CD4-positive, alpha-beta T cell treated with Interleukin-15 for 1 hour (primary cell): ENCODE measurements at places on chromosomes 2 and 18.

DNA sequence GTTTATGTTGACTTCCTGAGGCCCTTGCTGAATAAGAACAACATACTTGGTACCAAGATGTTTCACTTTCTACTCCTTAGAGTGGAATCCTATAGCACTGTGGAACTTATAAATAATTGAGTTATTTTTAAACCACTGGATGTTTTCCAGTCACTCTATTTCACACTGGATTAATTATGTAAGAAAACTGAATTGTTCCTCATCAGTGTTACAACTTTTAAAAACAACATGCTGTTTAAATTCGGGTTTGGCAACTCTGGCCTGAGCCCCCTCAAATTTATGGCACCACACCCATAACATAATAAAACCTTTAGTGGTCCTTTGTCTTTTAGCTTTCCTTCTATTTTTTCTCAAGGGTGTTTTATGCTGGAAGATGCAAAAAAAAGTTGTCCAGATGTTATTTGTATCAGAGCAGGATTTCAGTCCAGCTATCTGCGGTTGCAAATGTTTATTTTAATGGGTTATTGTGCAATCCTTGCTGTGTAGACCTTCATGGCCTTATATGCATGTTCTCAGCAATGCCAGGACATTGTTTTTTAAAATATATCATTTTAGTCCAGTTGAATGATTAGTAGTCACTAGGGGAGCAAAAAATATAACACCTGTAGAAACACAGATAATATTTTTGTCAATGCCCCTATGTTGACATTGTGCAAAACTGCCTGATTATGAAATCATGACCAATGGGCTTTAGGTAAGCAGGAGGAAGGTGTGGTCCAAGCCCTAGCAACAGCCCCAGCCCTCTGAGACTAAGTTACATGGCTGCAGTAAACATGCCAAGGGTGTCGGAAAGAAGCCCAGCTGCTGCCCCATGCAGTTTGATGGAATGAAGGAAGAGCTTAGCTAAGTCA is 638.0 kb upstream of the ZEB2 start:
- DNase-seq = no peak

GRCh38 chr2:235557903-235558302 is 64.1 kb downstream of the AGAP1 start:
- DNase-seq = no peak

DNA sequence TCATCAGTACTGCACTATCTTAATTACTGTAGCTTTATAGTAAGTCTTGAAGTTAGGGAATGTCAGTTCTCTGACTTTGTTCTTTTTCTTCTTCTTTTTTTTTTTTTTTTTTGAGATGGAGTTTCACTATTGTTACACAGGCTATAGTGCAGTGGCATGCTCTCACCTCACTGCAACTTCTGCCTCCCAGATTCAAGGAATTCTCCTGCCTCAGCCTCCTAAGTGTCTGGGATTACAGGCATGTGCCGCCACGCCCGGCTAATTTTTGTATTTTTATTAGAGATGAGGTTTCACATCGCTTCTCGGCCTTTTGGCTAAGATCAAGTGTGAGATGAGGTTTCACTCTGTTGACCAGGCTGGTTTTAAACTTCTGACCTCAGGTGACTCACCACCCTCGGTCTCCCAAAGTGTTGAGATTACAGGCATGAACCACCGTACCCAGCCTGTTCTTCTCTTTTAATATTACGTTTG is 41.9 kb upstream of the TANC1 start:
- DNase-seq = no peak

DNA sequence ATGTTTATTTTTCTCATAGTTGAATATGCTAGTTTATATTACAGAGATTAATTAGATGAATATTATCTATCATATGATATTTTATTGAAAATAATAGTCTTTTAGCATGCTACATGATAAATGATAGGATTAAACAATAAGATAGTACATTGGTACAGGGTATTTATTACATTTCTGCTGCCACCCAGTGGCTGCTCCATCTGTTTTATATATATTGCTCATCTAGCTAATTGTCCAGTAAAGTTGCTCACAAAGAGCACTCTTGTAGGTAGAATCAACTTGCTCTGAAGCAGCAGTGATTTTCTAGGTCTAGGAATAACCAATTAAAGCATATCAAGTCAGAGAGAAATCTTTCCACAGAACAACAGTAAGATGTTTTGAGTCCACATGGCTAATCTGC is 183.3 kb downstream of the ASXL3 start:
- DNase-seq = no peak

- no peak for DNase-seq
Observed at GRCh38 chr2:176039375-176039774, 37.3 kb upstream of the LNPK start.

DNA sequence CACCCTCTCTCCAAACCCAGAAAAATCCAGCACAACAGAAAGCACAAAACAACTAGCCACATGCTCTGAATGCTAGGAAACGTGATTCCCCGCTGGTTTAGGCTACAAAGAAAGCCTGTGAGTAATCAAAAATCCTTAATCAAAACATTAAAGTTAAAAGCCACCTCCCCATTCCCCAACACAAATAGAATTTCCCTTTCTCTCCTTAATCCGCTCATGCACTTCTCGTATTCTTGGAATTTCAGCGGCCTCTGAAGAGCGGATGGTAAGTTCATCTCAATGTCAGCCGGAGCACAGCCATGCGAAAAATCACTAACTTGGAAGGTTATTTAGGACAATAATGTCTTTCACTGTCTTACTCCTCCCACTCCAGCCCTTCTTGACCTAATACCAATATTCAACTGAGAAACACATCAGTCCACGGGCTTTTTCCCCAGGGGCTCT is 126.7 kb downstream of the OSBPL1A start:
- no peak for DNase-seq

DNA sequence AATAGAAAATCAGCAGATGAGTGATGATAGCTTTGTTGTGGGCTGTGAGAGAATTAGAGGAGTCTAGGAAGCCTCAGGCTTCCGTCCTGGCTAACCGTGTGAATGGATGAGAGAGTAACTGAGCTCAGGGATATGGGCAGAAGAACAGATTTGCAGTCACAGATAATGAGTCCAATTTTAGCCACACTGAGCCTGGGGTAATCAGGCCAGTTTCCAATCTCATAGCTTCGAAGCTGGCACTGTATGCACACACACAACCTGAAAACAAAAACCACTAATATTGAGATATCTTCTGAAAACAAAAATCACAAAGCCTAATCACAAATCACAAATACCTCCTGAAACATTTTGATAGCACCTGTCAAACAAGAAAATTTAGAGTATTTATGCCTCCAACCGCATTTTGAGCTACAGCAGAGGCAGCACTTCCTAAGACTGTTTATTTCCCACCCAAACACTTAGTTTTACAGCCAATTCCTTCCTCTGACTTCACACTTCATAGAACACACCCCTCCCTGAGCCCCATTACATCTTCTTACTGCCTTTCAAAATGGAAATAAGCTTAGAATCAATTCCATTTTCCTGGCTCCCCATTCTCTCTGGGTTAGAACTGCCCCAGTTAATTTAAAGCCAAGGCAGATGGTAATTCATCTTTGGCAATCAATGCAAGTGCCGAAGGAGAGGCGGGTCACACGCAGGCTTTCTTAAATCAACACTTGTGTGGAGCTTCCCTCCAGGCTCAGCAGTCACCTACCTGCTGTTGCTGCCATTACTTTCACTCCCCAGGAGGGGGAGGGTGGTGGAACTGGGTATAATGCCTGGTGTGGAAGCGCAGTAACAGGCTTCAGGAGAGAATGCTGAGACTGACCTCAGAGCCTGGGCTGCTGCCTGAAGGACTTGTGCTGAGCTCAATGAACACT is 18.9 kb downstream of the TTR start:
- DNase-seq = no peak

GRCh38 chr2:240725266-240725665 is 33.6 kb downstream of the AQP12A start:
- DNase-seq = no peak

GRCh38 chr2:129139380-129139779 is 820.7 kb upstream of the HS6ST1 start:
- no peak for DNase-seq

- DNase-seq = no peak
Observed at GRCh38 chr2:46114996-46115395, 182.2 kb upstream of the EPAS1 start.

GRCh38 chr18:25726298-25726697 is 364.1 kb downstream of the SS18 start:
- no peak for DNase-seq

DNA sequence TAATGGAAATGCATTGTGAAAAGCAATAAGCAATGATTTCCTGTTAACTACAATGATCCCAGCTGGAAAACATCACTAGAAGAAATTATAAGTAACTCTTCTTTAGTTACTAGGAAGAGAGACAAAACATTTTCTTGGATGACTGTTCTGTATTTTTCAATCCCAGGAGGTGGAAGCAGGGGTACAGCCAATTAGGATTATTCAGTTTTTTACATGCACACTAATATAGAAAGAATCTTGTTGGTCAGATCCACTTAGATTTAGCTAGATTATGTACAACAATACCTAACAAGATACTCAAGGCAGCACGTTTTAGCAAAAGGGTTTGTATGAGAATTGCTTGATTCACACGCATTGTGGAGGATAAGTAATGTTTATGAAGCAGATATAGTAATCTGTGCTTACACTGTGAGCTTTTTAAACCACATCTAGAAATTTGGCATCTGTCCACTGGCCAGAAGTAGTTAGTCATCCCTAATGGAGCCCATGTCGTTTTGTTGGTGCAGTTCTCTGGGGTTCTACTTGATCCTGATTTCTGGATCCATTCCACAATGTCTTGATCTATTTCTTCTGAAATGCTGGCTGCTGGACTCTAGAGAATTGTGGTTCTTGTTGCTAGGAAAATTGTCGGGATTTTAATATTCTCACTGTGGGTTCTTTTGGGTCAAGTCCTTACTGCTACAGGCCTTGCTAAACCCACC is 199.7 kb downstream of the ADCYAP1 start:
- DNase-seq = no peak

DNA sequence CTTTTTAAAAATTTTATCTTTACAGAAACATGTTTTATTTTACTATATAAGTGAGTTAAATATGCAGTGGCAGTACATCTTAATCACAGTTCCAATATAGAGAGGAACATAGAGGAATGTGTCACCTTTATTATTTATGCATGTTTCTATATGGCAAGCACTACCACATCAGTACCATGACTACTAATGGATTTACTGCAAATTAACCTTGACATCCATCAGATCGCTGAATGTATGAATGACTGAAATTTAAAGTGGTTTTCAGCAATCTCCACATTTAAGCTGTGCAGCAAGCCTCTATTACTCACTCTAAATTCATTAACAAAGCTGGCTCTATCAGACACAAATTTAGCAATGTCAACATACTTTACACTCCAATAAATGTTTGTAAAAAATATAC is 790.6 kb downstream of the NRXN1 start:
- no peak for DNase-seq

- no peak for DNase-seq
Observed at GRCh38 chr2:48795065-48795464, 39.5 kb upstream of the LHCGR start.

GRCh38 chr2:155733091-155733853 is 599.2 kb downstream of the NR4A2 start:
- DNase-seq = no peak

DNA sequence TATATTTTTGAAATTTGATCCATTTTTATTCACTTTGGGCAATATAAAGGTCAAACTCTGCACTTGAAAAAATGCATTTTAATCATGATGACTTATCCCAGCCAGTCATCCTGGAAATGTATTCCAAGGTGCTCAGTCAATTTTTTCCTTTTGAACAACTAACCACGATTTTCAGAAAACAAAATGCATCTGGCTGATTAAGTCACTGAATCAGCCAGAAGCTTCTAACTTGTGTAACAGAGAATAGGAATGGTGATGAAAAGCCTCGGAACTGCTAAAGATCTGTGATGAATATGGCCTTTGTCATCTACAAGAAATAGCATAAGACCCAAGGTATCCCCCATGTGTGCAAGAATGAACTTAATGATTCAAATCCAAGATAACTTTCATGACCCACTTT is 572.7 kb downstream of the EPHA4 start:
- no peak for DNase-seq

DNA sequence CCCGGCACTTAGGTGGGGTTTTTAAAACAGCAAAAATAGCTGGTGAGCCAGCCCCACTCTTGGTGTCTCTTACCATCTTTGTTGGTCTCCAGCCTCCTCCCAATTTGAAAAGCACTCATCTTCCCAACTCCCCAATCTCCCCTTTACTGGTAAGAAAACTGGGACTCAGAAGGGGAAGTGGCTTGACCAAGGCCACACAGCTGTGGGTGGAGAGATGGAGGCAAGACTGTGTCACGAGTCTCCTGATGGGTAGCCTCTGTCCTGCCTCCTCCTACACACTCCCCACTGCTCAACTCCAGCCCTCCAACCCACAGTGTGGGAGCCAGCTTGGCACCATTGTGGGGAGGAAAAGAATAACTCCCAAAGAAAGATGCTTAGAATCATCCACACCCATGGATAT is 140.4 kb downstream of the SMAD2 start:
- DNase-seq = no peak

- peak; percentile 25 for DNase-seq
Observed at GRCh38 chr2:142877216-142877838, at the start of gene KYNU. Gene KYNU (plus strand): TSS chr2:142877664. CDS start chr2:142885368, 7,704 bp downstream.

DNA sequence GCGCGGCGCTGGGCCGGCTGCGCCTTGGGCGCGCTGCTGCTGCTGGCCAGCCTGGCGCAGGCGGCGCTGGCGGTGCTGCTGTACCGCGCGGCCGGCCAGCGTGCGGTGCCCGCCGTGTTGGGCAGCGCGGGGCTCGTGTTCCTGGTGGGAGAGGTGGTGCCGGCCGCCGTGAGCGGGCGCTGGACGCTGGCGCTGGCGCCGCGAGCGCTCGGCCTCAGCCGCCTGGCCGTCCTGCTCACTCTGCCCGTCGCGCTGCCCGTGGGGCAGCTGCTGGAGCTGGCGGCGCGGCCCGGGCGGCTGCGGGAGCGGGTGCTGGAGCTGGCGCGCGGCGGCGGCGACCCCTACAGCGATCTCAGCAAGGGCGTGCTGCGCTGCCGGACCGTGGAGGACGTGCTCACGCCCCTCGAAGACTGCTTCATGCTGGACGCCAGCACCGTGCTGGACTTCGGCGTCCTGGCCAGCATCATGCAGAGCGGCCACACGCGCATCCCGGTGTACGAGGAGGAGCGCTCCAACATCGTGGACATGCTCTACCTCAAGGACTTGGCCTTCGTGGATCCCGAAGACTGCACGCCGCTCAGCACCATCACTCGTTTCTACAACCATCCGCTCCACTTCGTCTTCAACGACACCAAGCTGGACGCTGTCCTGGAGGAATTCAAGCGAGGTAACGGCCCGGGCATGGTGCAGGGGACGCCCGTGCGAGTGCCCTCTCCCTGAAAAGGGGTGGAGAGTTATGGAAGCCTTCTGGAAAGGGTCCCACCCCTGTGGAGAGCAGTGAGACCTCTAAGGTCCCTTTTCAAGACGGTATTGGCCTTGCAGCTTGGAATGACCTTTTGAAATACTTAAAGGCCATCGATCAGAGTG is 1.0 kb downstream of the CNNM3 start:
- no peak for DNase-seq

GRCh38 chr18:34299828-34300227 is 75.1 kb upstream of the NOL4 start:
- no peak for DNase-seq

- peak; percentile 62 for DNase-seq
Observed at GRCh38 chr2:65430603-65431420, 1.6 kb downstream of the SPRED2 start.

- no peak for DNase-seq
Observed at GRCh38 chr2:19274439-19274838, 84.0 kb downstream of the OSR1 start.

- no peak for DNase-seq
Observed at GRCh38 chr2:46971929-46972328, 56.3 kb upstream of the MCFD2 start.

- DNase-seq = peak; percentile 36
Observed at GRCh38 chr2:238238766-238239542, 884 bp downstream of the HES6 start.
